ENCODE measurements at places on chromosomes 1 and 21.

- no peak for DNase-seq
Measured at GRCh38 chr1:45170151-45170742, 36.2 kb downstream of the ZSWIM5 start.

DNA sequence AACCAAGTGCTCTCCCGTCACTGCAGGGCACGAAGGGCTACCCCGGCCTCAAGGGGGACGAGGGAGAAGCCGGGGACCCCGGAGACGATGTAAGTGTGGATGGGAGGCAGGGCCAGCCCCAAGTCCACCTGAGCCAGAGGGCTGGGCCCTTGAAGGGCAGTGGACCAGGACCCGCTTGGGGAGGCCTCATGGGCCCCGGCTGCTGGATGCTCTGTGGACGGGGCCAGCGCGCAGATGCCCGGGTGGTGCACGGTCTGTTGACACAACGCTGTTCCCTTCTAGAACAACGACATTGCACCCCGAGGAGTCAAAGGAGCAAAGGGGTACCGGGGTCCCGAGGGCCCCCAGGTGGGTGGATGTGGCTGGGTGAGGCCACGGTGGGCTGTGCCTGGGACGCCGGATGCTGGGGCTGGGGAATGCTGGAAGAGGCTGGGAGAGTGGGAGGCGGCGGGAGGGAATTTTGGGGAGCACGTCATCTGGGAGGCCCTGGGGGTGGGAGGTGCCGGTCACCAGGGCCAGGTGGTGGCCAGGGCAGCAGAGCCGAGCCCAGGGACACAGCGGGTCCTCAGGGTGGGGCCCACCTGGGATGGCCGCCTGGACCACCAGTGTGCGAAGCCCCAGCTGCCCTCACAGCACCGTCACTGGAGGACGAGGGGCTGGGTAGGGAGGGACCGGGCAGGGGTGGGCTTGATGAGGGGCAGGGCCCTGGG is 17.5 kb downstream of the COL6A1 start:
- no peak for DNase-seq

GRCh38 chr1:37978541-37978940 is 11.3 kb downstream of the SF3A3 start:
- no peak for DNase-seq

- no peak for DNase-seq
Measured at GRCh38 chr1:147079400-147080005, 92.8 kb downstream of the PRKAB2 start.

DNA sequence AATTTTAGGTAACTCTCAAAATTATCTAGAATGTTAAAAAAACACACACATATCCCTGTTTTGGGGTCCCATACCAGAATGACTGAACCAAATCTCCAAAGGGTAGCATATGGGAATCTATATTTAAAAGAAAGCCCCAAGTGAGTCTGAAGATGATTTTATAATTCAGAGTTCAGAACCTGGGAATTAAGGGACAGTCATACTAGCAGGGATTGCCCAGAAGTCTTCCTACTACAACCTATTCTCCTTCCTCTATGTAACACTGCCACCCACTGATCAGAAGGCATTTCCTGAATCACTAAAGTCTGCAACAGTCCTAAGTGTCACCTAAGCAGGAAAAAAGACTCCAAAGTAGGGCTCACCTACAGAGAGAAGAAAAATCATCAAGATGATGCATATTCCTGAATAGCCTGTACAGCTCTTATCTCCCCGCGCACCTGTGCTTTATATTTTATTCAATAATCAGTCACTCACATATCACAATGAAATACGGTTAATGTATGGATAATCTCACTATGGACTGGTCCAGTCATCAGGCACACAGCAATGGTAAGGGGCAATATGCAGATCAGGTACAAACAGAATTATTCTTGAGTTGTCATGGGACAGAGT is 4.9 kb downstream of the RGS1 start:
- no peak for DNase-seq

- DNase-seq = no peak
Measured at GRCh38 chr1:185936641-185937040, 202.4 kb downstream of the HMCN1 start.

GRCh38 chr1:113804421-113805255 is 7.6 kb downstream of the RSBN1 start:
- no peak for DNase-seq

GRCh38 chr1:1272341-1273208 is 1.1 kb downstream of the UBE2J2 start:
- DNase-seq = no peak

DNA sequence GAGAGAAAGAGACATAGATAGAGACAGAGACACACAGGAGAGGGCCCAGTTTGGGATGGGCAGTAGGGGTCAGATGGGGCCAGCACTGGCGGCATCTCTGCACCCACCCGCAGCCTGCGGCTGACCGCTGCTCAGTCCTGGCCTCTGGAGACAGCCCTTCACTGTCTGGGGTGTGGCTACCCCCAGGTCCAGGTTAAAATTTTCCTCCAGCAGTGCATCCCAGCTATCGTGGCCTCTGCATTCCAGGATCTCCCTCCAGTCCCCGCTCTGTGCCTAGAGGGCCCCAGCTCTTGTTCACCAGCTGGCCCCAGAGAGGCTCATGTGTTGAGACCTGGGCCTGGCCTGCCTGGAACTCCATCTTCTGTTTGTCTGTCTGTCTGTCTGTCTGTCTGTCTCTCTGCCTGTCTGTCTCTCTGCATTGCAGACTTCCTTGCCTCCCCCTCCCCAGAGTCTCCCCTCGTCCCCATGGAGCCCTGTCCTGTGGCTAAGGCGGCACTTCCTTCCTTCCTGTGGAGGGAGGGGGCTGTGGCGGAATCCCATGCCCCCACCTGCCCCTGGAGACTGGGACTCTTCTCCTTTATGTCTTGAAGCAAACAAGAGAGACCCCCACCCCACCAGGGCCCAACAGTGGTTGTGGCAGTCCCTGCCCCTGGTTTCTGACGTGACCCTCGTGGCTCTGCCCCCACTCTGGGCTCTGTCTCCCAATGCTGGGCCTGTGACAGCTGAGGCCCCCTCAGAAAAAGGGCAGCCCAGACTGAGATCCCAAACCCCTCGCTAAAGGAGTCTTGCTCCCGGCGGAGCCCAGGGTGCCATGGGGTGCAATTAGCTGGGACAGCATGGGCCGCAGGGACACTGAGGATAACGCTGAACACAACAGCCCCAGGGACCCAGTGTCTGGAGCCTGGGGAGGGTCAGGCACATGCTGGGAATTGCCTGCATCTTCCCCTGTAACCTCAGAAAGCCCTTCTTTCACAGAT is 241.8 kb downstream of the NPHP4 start:
- no peak for DNase-seq

DNA sequence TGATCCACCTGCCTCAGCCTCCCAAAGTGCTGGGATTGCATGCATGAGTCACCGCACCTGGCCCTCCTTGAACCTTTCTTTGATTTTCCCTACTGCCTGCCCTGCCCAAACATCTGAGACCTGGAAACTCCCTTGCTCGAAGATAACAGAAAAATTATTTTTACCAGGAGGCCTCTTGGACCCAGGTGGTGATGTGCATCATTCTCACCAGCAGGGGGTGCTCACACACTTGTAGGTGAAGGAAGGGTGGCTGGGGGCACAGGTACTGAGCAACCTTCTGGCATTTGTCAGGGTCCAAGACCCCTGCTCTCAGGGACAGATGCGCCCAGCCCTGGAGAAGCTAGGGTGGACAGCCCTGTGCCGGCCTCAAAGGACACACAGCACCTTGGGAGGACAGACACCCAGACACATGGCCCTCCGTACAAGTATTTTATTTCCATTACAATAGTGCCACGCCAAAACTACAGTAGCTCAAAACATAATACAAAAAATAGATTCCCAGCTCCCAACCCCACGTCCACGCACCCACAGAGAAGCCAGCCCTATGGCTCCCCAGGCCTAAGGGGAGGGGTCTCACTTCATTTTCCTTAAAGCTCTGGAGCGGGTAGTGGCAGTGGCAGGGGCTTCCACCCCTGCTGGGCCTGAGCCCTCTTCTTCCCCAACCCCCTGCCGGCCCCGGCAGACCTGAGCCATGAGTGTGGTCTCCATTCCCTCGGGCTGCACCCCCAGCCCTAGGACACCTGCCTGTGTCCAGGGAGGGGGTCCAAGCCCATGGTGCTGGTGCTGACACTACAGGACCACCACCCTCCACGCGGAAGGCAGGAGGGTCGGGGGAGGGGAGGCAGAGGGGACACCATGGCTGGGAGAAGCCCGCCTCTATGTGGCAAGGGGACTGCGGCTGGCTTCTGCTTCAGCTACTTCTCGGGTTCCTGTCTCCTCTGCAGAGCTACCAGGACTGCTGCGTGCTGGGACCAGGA is 40.4 kb upstream of the EIF4G3 start:
- DNase-seq = peak; percentile 66

- DNase-seq = peak; percentile 30
Measured at GRCh38 chr1:50968821-50969610, 1.0 kb upstream of the CDKN2C start.

- no peak for DNase-seq
Measured at GRCh38 chr1:90986953-90987352, 34.9 kb downstream of the ZNF644 start.

DNA sequence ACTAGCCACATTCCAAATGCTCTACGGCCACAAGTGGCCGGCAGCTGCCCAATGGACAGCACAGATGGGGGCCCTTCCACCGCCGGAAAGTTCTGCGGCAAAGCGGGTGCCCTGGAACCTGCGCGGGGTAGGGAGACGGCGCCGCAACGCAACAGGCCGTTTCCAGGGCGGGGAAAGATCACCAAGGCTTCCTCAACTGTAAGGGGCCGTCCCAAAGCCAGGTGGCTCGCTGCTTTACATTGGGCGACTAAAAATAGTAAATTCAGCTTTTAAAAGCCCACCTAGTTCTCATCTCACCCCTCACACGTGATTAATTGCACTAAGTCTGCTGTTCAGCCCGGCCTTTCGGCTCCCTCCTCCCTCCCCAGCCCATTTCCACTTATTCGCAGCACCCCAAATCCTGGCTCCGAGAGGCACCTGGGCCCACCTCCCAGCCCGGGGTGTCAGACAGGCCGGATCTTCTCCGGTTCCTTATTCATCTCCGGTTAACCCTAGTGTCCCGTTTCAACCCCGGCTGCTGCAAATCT is 643 bp downstream of the CFAP298 start:
- DNase-seq = peak; percentile 28

GRCh38 chr1:218656301-218657037 is 311.3 kb downstream of the TGFB2 start:
- DNase-seq = no peak

GRCh38 chr1:213914392-213914791 is 73.4 kb upstream of the PROX1 start:
- no peak for DNase-seq

DNA sequence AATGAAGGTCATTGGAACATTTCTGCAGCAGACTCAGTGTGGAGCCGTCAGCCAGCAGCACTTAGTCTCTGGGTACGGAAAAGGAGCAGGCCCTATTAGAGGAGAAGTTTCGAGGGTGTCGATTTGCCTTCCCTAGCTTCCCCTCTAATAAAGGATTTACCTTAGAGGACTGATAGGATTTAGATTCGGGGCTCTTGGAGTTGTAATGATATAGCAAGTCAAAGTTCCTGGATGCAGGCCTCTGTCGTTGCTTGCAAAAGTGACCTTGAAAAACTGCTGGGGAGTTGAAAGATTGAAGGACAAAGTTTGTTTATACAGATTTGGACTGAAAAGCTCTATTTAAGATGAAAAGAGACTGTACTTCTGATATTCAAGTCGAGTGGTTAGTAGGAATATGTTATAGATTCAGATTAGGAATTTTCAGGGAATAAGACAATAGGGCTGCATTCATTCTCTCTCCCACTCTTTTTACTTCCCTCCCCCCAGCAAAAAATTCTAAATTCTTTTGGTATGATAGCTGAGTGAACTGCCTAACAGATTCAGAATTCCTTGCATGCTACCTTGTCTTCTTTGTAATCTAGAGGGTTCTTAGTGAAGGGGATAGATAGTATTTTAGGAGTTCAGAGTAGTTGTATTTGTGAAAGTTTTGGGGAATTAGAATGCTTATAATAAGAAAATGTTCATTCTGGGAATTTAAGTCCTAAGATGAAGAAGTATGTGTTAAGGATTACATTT is 19.2 kb downstream of the NFYC start:
- DNase-seq = no peak

DNA sequence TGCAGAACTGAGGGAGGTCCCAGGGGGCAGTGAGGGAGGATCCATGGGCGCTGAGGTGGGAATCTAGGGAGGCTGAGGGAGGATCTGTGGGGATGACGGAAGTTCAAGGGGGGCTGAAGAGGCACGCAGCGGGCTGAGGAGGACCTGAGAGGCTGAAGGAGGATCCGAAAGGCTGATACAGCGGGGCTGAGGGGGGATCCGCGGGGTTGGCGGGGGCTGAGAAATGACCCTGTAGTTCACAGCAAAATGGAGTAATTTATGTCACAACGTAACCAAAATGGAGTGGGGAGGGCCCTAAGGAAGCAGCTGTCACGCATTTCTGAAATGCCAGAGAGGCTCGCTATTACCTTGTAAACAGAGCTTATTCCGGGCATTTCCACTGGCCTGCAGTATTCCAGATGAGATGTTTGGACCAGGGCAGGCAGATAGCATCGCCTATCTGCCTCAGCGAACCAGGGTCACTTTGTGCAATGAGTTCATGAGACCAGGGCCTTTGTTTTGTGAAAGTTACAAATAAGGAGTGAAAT is 926 bp upstream of the MRPL55 start:
- DNase-seq = no peak

DNA sequence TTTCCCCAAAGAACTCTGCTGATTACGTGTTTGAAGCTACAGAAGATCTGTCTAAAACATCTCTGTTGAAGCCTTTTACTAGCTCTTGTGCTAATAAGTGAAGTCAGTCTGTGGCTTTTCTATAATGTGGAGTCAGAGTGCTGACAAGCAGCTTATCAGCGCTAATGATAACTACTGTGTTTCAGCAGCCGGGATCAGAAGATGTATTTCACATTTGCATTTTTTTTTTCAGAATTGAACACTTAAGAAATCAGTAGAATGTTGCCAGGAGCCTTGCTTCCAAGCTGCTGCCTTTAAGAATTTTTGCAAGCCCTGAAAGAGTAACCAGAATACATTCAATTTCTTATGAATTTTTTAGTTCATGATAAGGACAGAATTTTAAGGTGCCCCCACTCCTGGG is 519.4 kb upstream of the NR5A2 start:
- no peak for DNase-seq

DNA sequence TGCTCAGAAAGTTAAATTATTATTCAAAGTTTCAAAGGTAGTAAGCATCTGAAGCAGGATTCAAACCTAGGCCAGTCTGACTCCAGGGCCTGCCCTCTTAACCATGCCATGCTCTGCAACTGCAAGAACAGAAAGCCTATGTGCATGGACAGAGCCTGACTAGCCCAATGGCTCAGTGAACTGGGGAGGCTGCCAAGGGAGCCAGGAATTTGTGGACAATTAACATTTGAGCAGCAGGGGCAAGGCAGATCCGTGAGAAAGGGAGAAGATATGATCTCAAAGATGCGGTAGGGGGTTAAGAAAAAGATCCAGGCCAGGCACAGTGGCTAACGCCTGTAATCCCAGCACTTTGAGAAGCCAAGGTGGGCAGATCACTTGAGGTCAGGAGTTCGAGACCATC is 6.5 kb upstream of the ATP1A4 start:
- no peak for DNase-seq
